ENCODE measurements at places on chromosomes 7 and 10. TPM values are rescaled to one million over a fixed set of nuclear protein-coding genes. Genes with fewer than 3 reads are reported as not detected.

DNA sequence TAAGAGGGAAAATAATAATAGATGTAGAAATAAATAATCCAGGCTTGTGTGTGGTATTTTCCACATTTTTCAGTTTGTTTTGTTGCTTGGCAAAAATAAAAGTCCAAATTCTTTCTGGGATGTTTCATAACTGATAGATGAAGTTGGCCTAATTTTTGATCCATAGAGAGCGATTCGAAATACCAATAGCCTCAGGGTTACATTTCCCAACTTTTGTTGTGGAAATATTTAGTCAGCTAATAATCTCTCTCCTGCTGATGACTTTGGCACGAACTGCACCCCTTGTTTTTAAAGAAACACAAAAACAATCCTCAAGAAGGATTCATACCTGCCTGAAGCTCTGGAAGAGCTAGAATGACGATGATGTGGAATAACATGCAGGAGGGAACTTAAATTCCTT lies 483.2 kb downstream of the ADRA2A start:
- H3K27me3 ChIP-seq: no peaks in the 10 kb centered on the region
- DNase-seq: no peak
- H3K4me3 ChIP-seq: no peak overlapping the region
- H3K27ac ChIP-seq: no peak overlapping the region

Gene HOXA3
- total RNA-seq: not detected

DNA sequence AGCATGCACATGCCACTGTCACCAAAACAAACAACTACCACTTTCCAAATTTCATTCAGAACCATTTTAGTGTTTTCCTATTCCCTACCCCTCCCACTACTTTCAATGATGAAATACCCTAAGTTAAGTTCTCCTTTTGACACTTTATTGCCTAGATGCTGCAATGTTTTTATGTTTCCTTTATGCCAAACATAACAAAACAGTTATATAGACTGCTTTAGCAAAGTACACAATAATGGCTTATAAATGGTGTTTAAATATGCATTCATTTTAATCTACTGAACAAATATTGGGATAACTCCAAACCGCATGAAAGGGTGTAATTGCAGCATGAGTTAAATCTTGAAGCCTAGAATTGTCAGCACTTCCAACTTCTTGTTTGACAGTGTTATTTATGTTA lies 69.2 kb downstream of the PHYHIPL start:
- H3K27me3 ChIP-seq: no peaks in the 10 kb centered on the region
- H3K4me3 ChIP-seq: no peak overlapping the region
- no peaks in the 10 kb centered on the region for H3K36me3 ChIP-seq
- DNase-seq: no peak
- H3K4me1 ChIP-seq: no peaks in the 10 kb centered on the region

Gene TMEM178B
- total RNA-seq: 49.8 TPM

GRCh38 chr7:28297801-28298459 lies 114.4 kb upstream of the CREB5 start:
- DNase-seq: no peak
- H3K27ac ChIP-seq: no peak overlapping the region
- H3K4me1 ChIP-seq: peaks cover 4% of the 10 kb centered on the region

Measured in glutamatergic neuron (in vitro differentiated cells).